ENCODE measurements at places on chromosomes 13 and 19. TPM values are rescaled to one million over a fixed set of nuclear protein-coding genes. Genes with fewer than 3 reads are reported as not detected.

Gene ZAR1L
- total RNA-seq, result not detected

Gene PIK3R2
- 41.4 TPM for total RNA-seq

Gene PALM
- total RNA-seq, result 0.27 TPM

Gene CARD8
- 11.4 TPM for total RNA-seq

Gene SLC25A41
- total RNA-seq, result not detected

Gene RELB
- 26.7 TPM for total RNA-seq

Gene LILRB1
- total RNA-seq, result not detected

Gene ERICH4
- total RNA-seq, result not detected

Gene SPART
- 56.0 TPM for total RNA-seq

Gene PSG3
- not detected for total RNA-seq

Gene ATP4B
- not detected for total RNA-seq

Gene FCAR
- total RNA-seq, result not detected

Gene CYP4F11
- total RNA-seq, result 9.2 TPM

Gene SSC5D
- 0.48 TPM for total RNA-seq

Gene ANGPTL8
- total RNA-seq, result not detected

Gene SPTBN4
- 0.72 TPM for total RNA-seq

Gene ZSWIM9
- total RNA-seq, result 1.8 TPM

Gene NLRP12
- not detected for total RNA-seq

Gene SIGLEC8
- not detected for total RNA-seq

Gene SUGP1
- total RNA-seq, result 23.3 TPM

Gene SAE1
- 76.8 TPM for total RNA-seq

All from mammary epithelial cell (primary cell).